Non-pigmented ciliary epithelial cell (primary cell): ENCODE measurements at places on chromosomes 2 and 18.

GRCh38 chr18:1784113-1784512 is 787.2 kb downstream of the METTL4 start:
- no peak for DNase-seq

DNA sequence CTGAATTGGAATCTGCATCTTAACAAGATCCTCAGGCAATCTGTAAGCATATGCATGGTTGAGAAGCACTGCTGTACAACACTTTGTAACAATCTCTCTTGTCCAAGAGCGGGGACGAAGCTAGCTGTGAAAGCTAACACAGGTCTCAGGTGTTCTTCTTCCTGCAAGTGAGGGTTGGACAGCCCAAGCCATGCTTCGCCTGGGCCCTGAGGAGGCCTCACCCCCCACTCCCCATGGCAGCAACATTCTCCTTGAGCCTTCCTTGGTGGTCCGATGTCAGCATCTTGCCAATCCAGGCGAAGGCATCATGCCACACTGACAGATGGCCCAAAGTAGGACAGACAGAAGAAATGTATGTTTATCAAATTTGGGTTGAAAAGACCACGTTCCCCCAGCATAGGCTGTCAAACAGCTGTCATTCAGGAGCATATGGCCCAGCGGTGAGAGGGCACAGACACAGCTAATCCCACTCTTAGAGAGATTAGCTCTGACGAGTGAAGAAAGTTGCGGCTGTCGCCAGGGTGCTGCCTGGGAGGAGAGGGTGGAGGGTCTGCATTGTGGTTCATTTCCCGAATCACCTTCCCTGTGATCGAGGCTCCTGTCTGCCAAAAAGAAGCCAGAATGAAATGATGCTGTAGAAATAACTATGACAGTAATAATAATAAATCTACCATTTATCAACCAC is 344.7 kb downstream of the MYCN start:
- DNase-seq = no peak

- DNase-seq = peak; percentile 11
These were observed 3.4 kb upstream of the TXNL1 start for GRCh38 chr18:56641714-56642337.

- no peak for DNase-seq
These were observed 679 bp upstream of the WDR75 start for GRCh38 chr2:189440644-189440946.

DNA sequence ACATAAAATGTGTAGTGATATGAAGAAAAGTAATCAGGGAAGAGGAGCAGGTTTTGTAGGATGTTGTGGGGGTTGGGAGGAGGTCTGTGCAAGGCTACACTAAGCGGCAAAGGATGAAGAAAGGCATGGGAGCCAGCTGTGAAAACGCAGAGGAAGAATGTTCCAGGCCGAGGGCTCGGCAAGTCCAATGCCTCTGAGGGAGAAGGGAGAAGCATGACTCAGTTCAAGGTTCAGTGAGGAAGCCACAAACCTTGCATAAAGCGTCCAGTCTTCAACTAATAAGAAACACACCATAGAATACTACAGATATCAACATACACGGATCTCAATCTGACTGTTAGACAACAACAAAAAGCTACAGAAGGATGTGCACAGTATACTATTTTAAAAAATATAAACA is 16.2 kb downstream of the EPB41L3 start:
- DNase-seq = peak; percentile 53
